ENCODE measurements at places on chromosomes 4 and X.

GRCh38 chr4:106707776-106708463, 328.2 kb downstream of the DKK2 start:
- no peak for DNase-seq

DNA sequence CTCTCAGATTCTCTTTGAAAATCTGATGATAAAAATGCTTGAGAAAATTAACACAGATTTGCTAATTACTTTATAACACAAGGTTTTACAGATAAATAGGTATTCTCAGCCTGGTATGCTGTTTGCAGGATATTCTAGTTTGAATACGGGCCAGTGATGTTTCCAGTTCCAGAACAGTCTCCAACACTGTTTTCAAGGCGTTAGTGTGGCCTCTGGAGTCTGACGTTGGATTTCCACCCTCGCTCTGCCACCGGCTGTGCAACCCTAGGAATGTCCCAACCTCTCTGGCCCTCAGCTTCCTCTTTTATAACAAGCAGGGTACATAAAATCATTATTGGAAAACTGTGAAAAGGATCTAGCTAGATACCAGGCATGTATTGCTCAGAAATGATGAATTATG, 23.8 kb upstream of the CYP4V2 start:
- no peak for DNase-seq

- no peak for DNase-seq
These were observed 126.5 kb downstream of the CHIC2 start for GRCh38 chr4:53937918-53938317.

GRCh38 chr4:153084980-153085630, 119.1 kb upstream of the TRIM2 start:
- peak; percentile 31 for DNase-seq

GRCh38 chr4:143405075-143405730, 68.5 kb downstream of the GAB1 start:
- no peak for DNase-seq

- no peak for DNase-seq
These were observed 750.5 kb downstream of the ADGRL3 start for GRCh38 chr4:61950625-61951024.

- no peak for DNase-seq
These were observed 93.2 kb upstream of the ATP8A1 start for GRCh38 chr4:42750091-42750490.

- DNase-seq = no peak
These were observed 366.0 kb downstream of the BCOR start for GRCh38 chrX:39731735-39732134.

- DNase-seq = no peak
These were observed 29.6 kb upstream of the SPON2 start for GRCh38 chr4:1201851-1202525.

DNA sequence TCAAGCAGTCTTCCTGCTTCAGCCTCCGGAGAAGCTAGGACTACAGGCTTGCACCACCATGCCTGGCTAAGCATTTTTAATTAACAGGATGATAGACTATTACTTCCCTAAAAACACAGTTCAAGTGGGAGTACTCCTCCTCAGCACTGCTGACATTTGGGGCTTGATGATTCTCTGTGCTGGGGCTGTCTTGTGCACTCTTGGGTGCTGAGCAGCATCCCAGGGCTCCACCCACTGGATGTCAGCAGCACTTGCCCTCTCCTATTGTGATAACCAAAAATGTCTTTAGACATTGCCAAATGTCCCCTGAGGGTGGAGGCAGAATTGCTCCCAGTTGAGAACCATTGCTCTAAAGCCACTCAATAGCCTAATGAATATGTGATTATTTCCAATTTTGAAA, 60.4 kb downstream of the CLCN4 start:
- DNase-seq = no peak

DNA sequence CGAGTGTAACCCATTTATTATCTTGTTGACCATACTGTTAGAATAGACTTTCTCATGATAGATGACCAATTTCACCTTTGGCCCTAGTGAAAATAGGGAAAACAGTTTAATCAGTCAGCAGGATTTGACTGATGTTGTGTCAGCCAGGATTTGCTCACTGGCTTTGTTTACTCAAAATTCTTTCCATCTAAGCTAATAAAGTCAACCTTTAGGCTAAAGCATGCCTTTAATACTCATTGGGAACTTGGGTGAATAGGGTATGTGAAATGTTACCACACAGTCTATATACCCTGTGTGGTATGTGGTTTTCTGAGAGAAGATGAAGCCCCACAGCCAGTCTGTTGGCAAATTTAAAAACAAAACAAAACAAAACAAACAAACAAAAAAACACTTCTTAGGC, 18.7 kb upstream of the SPANXB1 start:
- no peak for DNase-seq

DNA sequence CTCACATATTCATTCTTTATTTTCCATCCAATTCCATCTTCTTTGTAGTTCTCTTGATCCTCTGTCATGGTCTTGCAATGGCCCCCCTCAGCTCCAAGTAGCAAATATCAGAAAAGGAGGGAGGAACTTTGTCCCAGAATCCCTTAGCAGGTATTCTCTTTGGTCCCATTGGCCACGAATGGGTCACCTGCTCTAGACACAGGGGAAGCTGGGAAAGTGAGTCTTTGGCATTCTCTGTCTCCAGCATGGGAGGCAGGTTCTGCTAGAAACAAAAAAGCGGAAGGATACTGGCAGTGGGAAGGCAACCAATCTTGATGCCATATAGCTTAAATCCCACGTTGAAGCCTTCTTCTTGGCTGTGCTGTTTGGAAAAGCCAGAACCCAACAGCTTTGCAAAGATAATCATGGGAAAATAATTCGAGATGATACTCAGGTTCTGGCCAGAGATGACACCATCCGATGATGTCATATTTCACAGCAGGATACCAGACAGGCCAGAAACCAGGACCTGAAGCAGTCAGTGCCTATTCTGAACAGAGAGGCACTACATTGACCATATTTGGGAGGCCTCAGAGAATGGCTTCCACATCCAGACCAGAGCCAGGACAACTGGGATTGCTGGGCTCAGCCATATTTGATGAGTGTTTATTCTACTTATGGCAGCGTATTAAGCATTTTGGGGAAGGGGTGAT, 110.4 kb upstream of the ATXN3L start:
- no peak for DNase-seq
